Hematopoietic multipotent progenitor cell (in vitro differentiated cells): ENCODE measurements at places on chromosomes 5 and 9. TPM values are rescaled to one million over a fixed set of nuclear protein-coding genes. Genes with fewer than 3 reads are reported as not detected.

The SH2D3C gene
- 79.7 TPM for total RNA-seq

The PROB1 gene
- 2.4 TPM for total RNA-seq

The CDH6 gene
- under 0.01 TPM for total RNA-seq

The PDZD2 gene
- 13.5 TPM for total RNA-seq

The DND1 gene
- 0.54 TPM for total RNA-seq

GRCh38 chr5:100790951-100791350 is 112.1 kb downstream of the ST8SIA4 start:
- DNase-seq, result no peak

GRCh38 chr9:37309136-37309535 is 113.4 kb upstream of the GRHPR start:
- DNase-seq, result peak; percentile 29

- no peak for DNase-seq
These were observed 46.5 kb downstream of the TEX10 start for GRCh38 chr9:100306283-100306682.

DNA sequence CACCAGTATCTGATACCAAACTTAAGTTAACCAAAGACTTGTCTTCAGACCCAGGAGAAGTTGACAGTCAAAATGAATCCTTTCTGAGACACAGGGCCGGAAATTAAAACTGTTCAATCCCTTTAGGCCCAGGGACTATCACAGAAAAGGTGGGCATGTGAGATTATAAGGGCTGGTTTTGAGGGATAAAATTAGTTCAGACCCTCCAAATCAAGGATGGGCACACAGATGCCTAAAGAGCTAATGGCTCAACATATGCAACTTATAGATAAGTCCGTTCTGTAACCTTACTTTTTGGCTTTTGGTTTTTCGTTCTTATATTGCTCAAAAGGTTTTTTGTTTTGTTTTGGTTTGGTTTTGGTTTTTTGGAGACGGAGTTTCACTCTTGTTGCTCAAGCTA is 129.6 kb upstream of the ABCA1 start:
- DNase-seq, result peak; percentile 20

GRCh38 chr5:175447571-175447970 is 3.6 kb upstream of the DRD1 start:
- no peak for DNase-seq

DNA sequence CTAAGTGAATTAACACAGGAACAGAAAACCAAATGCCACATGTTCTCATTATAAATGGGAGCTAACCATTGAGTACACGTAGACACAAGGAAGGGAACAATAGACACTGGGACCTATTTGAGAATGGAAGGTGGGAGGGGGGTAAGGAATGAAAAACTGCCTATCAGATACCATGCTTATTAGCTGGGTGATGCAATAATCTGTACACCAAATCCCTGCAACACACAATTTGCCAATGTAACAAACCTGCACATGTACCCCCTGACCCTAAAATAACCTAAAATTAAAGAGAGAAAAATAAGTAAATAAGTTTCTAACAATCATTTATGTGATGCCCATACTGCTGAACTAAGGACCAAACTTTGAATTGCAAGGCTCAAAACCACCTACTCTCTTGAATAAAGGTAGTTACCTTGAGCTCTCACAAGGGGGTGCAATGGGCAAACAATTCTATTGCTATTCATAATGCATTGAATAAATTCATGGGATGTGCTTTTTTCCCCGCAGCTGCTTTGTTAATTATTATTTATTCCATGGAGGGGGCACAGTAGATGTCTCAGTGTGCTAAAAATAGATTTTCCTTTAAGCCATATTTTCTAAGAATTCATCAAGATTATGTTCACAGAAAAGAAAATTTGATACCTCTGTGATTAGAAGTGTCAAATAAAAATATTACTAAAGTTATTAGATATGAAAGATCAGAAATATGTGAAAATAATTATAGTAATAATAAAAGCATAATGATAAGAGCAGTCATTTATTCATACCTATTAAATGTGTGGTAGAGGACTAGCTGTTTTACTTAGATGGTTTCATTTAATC is 76.2 kb upstream of the PTPN3 start:
- peak; percentile 35 for DNase-seq

- DNase-seq, result no peak
These were observed 30.5 kb downstream of the CNTFR start for GRCh38 chr9:34558919-34559623.

DNA sequence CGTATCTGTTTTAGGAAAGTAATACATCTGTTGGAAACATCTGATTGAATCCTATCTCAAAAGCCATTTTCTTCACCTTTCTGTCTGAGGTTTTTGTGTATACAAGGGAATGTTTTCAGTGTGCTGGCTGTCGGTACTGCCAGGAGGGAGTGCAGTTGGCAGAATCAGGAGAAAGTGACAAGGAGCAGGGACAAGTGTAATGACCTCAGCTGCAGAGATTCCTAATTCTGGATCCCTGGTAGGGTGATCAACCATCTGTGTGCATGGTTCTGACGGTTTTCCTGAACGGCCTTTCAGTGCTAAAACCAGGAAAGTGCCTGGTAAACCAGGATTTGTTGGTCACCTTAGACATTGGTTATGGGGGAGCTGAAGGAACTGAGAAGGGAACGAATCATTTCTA is 1.6 kb upstream of the GDA start:
- DNase-seq, result no peak

- DNase-seq, result no peak
These were observed 164.3 kb downstream of the DOCK2 start for GRCh38 chr5:169801324-169801777.

DNA sequence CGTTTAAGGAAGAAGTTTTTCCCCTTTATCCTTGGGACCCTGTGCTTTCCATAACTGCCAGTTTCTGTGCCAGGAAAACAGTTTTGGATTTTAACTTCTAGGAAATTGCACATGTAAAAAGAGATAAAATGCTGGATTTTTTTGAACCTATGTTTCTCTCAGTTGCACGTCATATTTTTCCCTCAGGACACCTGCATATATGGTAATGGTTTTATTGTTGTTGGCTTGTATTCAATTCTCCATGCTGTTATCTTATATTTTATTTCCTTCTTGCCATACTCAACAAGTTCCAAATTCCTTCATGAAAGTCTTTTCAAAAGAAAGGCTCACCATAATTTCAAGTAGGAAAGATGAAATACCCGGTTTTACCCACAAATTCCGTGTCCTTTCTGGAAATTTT is 7.9 kb upstream of the ADAMTSL1 start:
- no peak for DNase-seq
